ENCODE measurements at places on chromosomes 16 and 17.

- no peak for DNase-seq
Observed at GRCh38 chr16:87463722-87464690, 28.8 kb downstream of the ZCCHC14 start.

DNA sequence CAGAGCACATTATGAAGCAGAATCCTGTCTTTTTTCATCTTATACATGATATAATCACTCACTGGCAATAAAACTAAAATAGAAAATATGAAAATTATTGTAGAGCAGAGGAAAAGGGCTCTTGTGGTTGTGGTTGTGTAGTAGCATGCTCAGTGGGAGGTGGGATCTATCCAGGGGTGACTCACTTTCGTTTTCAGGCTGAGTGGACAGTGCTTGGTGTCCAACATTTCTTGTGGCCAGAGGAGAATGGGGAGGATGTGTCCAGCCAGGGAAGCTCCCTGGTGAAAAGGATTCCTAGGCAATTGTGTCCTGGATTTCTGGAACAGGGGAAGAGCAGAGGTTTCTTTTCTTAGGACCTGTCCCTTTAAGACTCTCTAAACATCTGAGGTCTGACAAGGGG, 31.9 kb upstream of the CPHXL start:
- no peak for DNase-seq

- DNase-seq = no peak
Observed at GRCh38 chr17:67138392-67138791, 94.0 kb downstream of the CACNG1 start.

DNA sequence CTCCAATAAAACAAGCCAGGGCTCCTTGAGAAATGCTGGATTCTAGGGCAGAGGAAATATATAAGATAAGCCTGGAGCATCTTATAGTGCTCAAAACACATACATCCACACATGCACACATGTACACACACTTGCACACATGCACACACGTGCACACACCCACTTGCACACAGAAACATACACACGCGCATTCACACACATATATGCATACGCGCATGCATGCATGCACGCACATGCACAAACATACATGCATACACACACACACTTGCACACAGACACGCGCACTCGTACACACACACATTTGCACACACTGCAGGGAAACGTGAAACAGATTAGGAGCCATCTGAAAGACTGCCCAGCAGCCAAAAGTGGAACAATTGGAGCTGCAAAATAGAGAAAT, 8.0 kb upstream of the ENPP7 start:
- no peak for DNase-seq

DNA sequence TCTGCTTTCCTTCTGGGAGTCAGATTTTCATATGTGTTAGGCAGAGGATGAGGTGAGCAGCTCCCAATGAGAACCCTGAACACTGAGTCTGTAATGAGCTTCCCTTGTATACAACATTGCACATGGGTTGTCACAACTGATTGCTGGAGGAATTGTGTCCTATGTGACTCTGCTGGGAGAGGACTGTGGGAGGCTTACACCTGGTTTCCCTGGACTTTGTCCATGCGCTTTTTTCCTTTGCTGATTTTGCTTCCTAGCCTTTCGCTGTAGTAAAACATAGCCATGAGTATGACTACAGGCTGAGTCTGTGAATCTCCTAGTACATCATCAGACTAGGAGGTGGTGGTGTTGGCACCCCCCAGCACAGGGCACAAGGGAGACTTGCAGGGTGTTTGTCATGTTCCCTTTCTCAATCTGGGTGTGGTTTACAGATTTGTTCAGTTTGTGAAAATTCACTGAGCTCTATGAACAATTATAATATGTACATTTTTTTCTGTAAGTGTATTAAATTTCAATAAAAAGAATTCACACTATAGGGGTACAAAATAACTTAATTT, 1.7 kb upstream of the PLK1 start:
- DNase-seq = no peak

DNA sequence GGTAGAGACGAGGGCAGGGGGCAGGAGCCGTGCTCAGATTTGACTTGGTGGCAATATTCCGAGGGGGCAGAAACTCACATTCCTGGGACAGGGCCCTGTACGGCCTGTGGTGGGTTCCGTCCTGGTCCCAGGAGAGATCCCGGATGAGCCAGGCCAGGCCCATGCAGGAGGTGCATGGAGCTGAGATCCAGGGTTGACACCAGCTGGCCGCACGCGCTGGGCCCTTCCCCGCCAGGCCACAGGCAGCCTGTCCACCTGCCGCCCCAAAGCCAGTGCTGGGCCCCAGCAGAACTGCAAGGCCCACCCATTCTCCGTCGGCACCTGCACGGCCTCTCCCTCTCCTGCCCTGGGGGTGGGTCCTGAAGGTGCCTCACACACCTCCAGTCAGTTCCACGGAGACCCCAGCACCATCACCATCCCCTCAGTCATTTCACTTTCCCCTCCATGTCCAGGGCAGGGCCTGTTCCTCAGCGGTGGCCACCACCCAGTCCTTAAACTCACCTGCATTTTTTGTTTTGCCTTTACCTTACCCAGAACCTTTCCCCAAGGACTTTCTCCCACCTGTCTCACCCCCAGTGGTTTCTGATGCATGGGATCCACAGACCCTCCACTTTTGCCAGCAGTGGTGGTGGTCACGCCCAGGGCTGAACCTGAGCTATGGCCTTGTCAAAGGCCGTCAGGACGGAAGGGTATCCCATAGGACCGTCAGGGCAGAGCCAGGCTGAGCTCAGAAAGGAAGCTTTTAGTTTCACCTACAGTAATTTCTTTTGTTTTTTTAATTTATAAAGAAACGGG, 25.1 kb upstream of the CDH15 start:
- DNase-seq = no peak

GRCh38 chr17:850851-851763, 69.0 kb downstream of the MRM3 start:
- DNase-seq = no peak

Data from suprapubic skin (tissue), 4 donors.